ENCODE measurements at places on chromosomes 13 and 19.

DNA sequence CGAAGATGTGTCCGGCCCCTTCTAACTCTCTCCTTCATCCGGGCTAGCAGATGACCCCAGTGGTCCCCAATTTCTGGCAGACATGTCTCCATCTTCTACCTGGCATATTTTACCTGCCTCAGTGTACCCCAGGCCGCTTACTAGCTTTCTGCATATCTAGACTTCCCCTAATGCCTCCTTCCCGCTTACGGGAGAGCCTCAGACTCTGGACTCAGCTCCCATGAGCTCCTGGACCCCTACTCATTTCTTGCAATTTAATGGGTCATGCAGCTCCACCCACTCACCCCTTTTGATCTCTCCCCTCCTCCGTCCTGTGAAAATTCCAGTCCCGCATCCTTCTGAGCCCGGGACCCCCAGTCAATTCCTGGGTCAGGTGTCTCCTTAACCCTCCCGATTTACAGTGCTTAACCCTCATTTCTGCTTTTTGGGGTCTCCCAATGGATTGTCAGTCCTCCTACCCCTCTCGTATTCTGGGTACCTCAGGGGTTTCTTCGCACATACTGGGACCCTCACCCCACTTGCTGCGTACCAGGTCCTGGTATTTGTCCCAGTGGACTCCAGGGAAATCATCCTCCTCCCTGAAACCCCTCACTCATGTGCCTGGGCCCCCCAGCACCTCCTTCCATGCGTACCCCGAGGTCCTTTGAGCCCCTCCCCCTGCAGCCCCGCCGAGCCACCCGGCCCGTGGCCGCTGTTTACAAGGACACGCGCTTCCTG, 500 bp upstream of the JUNB start:
- DNase-seq = no peak

GRCh38 chr19:40059624-40060023, 3.6 kb upstream of the ZNF780B start:
- DNase-seq = no peak

DNA sequence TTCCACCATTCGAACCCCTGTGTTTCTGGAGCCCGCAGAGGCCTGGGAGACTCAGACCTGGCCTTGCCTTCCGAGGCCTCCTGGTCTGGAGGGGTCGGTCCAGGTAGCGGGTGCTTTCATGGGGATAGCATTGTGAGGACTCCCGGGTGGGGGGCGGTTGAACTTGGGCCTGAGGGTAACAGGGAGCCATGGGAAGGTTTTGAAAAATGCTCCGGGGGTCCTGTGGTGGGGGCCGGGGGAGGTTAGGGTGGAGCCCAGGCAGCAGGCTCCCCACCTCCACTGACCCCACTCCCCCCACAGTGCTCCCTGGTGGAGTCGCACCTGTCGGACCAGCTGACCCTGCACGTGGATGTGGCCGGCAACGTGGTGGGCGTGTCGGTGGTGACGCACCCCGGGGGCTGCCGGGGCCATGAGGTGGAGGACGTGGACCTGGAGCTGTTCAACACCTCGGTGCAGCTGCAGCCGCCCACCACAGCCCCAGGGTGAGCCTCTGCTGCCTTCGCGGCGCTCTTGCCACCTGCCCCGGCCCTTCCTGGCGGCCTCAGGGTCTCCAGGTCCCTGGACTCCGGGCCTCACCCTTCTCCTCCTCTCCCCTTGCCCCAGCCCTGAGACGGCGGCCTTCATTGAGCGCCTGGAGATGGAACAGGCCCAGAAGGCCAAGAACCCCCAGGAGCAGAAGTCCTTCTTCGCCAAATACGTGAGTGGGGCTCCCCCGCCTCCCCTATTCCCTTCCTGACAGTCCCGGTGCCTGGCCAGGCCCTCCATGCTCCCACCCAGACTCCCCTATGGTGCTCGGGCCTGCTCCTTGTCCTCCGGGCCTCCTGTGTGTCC, 3.8 kb upstream of the GARIN5A start:
- no peak for DNase-seq

DNA sequence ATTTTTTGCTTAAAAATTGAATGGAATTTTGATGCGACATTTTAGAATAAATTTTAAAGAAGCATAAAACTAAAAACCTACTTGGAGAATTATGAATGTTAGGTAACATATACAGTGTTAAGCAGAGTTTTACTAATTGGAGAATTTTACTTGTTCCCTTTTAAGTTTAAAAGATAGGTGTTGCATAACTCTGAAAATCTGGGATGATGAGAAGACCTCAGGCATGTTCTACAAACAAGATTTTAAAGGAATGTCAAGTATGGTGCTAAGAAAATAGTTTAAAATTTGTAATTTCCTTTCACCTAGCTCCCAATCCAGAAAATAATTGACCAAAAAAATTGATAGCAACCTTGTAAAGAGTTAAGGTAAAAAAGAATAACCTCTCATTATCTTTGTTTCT, 135.8 kb downstream of the RFC3 start:
- DNase-seq = no peak

DNA sequence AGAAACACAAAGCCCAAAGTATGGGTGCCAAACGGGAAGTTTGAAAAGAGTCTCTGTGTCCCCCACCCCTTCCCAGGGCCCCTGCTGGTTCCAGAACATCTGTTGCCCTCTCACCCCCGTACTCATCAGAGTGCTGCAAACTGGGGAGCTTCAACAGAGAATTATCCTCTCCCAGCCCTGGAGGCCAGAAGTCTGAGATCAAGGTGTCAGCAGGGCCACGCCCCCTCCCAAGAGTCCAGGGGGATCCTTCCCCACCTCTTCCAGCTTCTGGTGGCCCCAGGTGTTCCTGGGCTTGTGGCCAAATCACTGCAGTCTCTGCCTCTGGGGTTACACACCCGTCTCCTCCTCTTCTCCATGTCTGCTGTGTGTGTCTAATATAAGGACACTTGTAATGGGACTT, 183.4 kb downstream of the PTPRS start:
- DNase-seq = no peak

- DNase-seq = no peak
These were observed 233.7 kb downstream of the COG6 start for GRCh38 chr13:39888865-39889810.

DNA sequence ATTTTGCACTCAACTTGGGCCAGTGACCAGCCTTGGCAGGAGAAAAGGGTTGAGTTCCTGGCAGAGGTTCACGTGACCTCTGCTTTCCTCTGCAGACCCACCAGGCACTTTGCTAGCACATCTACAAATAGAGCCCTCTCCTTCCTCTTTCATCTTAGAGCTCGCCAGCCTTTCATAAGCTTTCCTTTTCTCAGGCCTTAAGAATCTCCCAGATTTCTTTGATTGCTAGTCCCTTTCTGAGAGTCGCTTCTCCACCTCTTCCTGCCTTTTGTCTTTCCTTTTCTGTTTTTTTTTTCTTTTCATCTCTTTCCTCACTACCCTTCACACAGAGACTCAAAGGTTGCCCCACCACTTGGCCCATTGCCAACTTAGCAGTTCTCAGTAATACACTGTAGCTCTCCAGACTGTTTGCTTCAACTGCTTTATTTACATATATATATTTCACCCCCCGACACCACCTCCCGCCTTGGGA, 375.7 kb upstream of the SPRY2 start:
- no peak for DNase-seq

GRCh38 chr19:40407714-40408597, 5.2 kb downstream of the PRX start:
- no peak for DNase-seq

DNA sequence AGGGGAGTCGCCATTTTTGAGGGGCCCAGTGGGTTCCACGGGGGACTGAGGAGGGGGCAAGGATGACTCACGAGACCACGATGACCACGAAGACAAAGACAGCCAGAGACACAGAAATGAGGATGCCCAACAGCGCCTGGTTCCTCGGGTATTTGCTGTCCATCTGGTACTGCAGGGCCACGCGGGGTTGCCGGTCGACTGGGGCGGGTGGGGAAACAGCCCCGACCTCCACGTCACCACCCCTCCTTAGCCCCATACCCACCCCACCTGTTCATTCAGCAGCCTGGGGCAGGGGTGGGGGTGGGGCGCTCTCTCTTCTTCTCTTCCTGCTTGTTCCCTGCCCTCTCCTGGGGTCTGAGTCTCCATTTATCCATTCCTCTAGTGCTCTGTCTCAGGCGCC, 8.6 kb downstream of the IZUMO2 start:
- no peak for DNase-seq

DNA sequence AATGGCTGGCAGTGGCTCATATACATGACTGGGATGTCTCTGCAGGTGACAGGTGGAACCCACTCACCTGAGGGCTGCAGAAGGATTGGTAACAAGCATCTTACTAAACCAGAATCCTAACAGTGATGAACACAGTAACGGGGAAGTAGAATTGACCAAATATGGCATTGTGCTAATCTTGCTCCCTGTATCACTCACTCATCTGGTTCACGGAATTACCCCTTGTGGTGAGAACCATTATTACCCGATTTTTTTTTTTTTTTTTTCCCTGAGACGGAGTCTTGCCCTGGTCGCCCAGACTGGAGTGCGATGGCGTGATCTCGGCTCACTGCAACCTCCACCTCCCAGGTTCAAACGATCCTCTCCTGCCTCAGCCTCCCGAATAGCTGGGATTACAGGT, 69.5 kb downstream of the PTPRS start:
- DNase-seq = no peak

- DNase-seq = no peak
These were observed 288.9 kb downstream of the SHISA2 start for GRCh38 chr13:25762795-25763377.

- DNase-seq = no peak
These were observed 11.0 kb downstream of the GZMM start for GRCh38 chr19:554817-555216.
